ENCODE measurements at places on chromosomes 16 and 17. TPM values are rescaled to one million over a fixed set of nuclear protein-coding genes. Genes with fewer than 3 reads are reported as not detected.

DNA sequence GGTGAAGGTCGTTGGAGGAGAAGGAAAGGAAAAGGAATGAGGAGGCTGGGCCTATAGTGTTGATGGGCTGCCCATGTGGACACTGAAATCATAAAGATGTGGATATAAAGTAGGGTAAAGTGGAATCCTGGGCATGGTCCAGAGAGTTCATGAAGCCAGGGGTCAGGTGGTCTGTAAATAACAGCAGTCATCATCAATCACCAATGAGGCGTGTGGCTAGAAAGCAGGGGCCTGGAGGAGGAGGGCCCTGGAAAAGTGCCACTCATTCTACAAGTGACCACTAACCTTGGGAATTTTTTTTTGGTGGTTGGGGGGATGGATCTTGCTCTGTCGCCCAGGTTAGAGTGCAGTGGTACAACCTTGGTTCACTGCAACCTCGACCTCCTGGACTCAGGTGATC, 115.3 kb upstream of the NOL11 start:
- H3K27me3 ChIP-seq, result no peaks in the 10 kb centered on the region
- no peak for DNase-seq
- peaks cover 3% of the 10 kb centered on the region for H3K4me1 ChIP-seq

- no peak for DNase-seq
- peaks cover 6% of the 10 kb centered on the region for H3K36me3 ChIP-seq
- no peak overlapping the region for H3K4me3 ChIP-seq
Measured at GRCh38 chr17:50977487-50978159, 111.5 kb upstream of the TOB1 start.

- peaks cover 8% of the 10 kb centered on the region for H3K36me3 ChIP-seq
- H3K27me3 ChIP-seq, result no peaks in the 10 kb centered on the region
- no peak for DNase-seq
- H3K4me3 ChIP-seq, result no peak overlapping the region
- H3K27ac ChIP-seq, result peak overlapping the region; percentile 27
- no peaks in the 10 kb centered on the region for H3K4me1 ChIP-seq
Measured at GRCh38 chr16:87416826-87417527, 24.8 kb downstream of the MAP1LC3B start.

DNA sequence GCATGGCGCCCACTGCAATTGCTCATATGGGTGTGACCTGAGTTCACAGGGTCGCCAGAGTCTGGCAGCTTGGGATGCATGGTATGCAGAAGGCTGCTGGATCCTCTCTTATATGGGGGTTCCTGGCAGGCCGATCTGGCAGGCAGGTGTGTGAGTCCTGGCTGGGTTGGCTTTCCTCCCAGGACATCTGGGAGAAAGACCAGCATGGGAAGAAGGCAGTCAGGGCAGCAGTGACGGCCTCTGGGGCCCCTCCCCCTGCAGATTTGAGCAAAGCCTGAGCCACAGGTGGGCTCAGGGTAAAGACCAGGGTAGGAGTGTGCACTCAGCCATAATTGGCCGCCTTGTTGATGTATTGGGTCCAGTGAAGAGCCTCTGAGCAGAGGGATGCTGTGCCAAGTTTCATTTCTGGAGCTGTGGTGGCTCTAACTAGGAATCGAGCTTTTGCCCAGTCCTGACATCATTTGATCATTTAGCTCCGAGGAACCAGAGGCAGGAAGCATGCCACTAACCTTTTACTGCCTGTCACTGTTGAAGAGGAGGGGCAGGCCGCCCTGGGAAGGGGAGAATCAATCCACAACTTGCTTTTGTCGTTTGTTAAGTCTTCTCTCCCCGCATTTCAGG, 174.3 kb downstream of the CCDC182 start:
- H3K27ac ChIP-seq, result no peak overlapping the region
- no peak overlapping the region for H3K4me3 ChIP-seq
- peaks cover 49% of the 10 kb centered on the region for H3K4me1 ChIP-seq
- DNase-seq, result no peak

DNA sequence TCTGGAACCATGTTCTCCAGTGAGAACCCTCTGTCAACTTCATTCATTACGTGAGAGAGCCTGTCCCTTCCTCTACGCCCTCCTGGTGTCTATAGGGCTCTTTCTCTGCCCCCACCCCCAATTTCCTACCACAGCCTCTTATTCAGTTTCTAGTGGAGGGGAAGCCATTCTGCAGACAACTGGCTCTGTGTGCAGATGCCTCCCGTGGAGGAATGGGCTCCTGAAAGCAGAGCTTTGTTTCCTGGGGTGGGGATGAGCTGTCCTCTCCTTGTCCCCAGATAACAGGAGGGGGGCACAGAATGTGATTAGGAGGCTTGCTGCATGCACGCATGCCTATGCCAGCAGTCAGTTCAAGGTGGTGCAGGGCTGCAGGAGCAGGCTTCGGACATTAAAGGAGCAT, 31.6 kb downstream of the MMP15 start:
- H3K27me3 ChIP-seq, result no peaks in the 10 kb centered on the region
- H3K4me1 ChIP-seq, result peaks cover 34% of the 10 kb centered on the region
- H3K36me3 ChIP-seq, result no peaks in the 10 kb centered on the region
- peak overlapping the region; percentile 35 for H3K27ac ChIP-seq
- no peak for DNase-seq

- no peaks in the 10 kb centered on the region for H3K4me1 ChIP-seq
- peak; percentile 40 for DNase-seq
- H3K4me3 ChIP-seq, result no peak overlapping the region
- no peak overlapping the region for H3K27ac ChIP-seq
Measured at GRCh38 chr16:6335072-6335471, 997.6 kb upstream of the RBFOX1 start.

DNA sequence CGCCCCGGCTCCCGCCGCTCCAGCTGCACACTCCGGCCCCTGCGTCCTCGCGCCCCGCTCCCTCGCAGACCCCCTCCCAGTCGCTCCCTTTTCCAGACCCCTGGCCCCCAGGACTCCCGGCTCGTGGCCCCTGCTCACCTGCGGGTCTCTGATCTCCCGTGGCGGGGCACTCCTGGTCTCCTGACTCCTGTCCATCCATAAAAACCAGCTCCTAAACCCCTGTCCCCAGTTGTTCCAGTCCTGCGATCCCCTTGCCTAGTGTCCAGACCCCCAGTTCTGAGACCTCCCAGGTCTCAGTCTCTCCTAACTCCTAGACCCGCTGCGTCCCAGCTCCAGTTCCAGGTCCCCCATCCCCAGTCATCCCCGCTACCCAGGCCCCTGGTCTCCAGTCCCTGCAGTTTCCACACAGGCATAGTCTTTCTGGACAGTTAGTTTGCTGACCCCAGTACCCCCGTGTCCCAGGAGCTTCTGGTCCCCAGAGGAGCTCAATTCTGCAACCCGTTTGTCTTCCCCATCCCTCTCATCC, 379 bp downstream of the SNX29 start:
- no peak overlapping the region for H3K27ac ChIP-seq
- DNase-seq, result no peak
- peak overlapping the region; percentile 90 for H3K4me3 ChIP-seq
- no peaks in the 10 kb centered on the region for H3K27me3 ChIP-seq
- H3K36me3 ChIP-seq, result no peaks in the 10 kb centered on the region
- peaks cover 28% of the 10 kb centered on the region for H3K4me1 ChIP-seq

- H3K27me3 ChIP-seq, result no peaks in the 10 kb centered on the region
- H3K36me3 ChIP-seq, result peaks cover 27% of the 10 kb centered on the region
- no peak overlapping the region for H3K27ac ChIP-seq
- DNase-seq, result peak; percentile 14
Measured at GRCh38 chr17:80361495-80362220, 53.3 kb upstream of the ENDOV start.

DNA sequence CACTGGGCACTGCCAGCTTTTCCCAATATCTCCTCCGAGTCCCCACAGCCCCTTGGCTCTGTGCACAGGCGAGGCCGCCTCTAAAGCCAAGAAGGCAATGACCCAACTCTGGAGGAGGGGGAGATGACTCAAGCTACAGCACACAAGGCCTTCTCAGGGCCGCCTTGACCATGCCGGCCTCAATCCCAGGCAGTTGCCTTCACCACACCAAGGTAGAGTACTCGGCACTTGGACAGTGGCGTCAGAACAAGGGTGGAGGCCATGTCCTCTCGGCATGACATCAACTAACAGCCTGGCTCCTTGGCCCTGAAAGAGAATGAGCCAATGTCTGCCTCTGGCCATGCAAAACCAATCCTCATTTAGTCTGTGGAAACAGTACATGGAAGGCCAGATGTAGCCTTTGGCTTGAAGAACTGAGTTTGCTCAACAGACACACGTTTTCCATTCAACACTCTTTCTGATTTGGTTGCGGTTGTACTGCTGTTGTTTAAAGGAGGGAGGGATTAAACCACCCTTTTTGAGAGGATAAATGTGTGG, 139.6 kb downstream of the XYLT1 start:
- H3K27ac ChIP-seq, result no peak overlapping the region
- H3K36me3 ChIP-seq, result no peaks in the 10 kb centered on the region
- H3K4me3 ChIP-seq, result no peak overlapping the region
- H3K4me1 ChIP-seq, result peaks cover 5% of the 10 kb centered on the region
- no peak for DNase-seq
- no peaks in the 10 kb centered on the region for H3K27me3 ChIP-seq

DNA sequence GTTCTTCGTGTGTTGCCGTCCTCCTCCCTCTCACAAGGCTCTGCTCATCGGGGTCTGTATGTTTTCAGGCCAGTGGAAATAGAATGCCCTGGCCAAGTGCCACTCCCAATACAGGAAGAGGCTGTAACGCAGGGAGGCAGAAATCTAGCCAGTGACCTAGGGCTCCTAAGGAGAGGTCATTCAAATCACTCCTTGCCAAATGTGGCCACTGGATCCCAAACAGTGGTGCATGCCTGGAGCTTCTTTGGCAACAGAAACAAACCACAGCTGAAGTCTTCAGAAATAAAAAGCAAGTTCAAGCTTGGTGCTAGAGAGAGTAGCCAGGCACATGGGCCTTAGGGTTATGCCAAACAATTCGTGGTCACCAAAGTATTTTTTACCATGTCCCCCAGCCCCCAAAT, 66.1 kb downstream of the SMG6 start:
- peaks cover 5% of the 10 kb centered on the region for H3K36me3 ChIP-seq
- H3K4me1 ChIP-seq, result peaks cover 13% of the 10 kb centered on the region
- DNase-seq, result no peak
- no peaks in the 10 kb centered on the region for H3K27me3 ChIP-seq
- no peak overlapping the region for H3K27ac ChIP-seq

DNA sequence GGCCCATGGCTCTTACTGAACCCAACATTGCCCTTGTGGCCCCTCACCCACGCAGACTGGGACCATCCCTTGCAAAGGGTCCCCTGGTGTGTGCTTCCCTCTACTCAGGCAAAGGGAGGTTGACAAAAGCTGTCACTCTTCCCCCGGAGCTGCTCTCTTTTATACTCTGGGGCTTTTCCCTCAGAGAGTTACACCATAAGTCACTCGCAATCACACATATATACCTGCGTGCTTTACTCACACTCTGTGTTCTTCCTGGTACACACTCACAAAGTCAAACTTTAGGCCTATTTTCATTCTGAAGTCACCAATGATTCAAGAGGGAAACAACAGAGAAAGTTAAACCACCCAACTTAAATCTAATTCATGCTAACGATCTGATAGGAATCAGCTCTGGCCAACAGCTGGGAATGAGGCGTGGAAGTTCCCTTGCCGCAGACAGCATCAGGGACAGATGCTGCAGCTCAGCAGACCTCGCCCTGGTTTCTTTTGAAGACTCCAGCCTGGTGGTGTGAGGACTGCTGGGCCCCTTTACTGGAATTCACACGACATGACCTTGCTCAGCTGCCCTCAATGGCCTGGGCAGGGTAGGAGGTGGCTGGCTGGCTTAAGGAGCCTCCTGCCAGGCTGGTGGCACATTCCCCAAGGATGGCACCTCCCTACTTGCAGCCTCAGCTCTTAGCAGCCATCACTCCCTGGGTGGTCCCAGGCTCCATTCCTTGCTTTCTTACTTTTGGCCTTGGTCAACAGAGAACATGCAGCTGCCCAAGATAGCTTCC, 27.3 kb downstream of the HIC1 start:
- no peaks in the 10 kb centered on the region for H3K27me3 ChIP-seq
- H3K4me3 ChIP-seq, result no peak overlapping the region

- no peak for DNase-seq
- peaks cover 49% of the 10 kb centered on the region for H3K4me1 ChIP-seq
- no peaks in the 10 kb centered on the region for H3K27me3 ChIP-seq
- H3K36me3 ChIP-seq, result peaks cover 2% of the 10 kb centered on the region
- H3K27ac ChIP-seq, result no peak overlapping the region
Measured at GRCh38 chr16:81641395-81642106, 137.5 kb upstream of the PLCG2 start.

- H3K27me3 ChIP-seq, result no peaks in the 10 kb centered on the region
- no peak for DNase-seq
- H3K36me3 ChIP-seq, result no peaks in the 10 kb centered on the region
- H3K4me1 ChIP-seq, result peaks cover 21% of the 10 kb centered on the region
Measured at GRCh38 chr17:42117397-42118125, 3.6 kb downstream of the KAT2A start.

DNA sequence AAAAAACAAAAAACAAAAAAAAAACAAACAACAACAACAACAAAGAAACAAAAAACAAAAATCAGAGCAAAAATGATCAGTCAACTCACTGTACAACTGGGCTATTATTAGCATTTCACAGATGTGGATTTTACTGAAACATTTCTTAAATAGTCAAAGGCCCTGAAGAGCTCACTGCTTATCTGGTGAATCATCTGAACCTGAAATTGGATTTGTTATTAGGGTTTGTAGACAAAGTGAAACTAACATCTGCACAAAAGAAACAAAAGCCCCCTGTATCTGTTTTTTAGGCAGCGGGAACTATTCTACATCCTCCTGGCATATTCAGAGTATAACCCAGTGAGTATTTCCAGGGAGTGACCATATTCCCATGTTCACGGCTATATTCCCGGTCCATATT, 32.6 kb upstream of the KSR1 start:
- no peaks in the 10 kb centered on the region for H3K36me3 ChIP-seq
- no peaks in the 10 kb centered on the region for H3K27me3 ChIP-seq
- no peak for DNase-seq
- H3K4me1 ChIP-seq, result no peaks in the 10 kb centered on the region
- no peak overlapping the region for H3K27ac ChIP-seq

DNA sequence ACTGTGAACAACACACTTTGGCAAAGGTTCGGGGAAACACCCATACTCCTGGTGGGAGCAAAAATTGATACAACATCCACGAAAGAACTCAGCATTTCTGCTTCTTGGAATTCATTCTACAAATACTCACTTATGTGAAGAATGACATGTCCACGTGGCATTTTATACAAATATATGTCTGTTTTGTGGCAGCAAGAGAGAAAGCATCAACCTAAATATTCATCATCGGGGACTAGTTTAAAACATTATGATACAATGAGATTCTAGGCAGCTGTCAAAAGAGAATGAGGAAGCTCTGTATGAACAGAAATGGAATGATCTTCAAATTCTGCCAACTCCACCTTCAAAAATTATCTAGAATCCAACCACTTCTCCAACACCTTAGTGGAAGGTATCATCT, 25.7 kb upstream of the ALOX15 start:
- peaks cover 11% of the 10 kb centered on the region for H3K36me3 ChIP-seq
- no peaks in the 10 kb centered on the region for H3K4me1 ChIP-seq
- DNase-seq, result no peak
- H3K27ac ChIP-seq, result peak overlapping the region; percentile 17
- H3K27me3 ChIP-seq, result no peaks in the 10 kb centered on the region
- H3K4me3 ChIP-seq, result no peak overlapping the region

- peaks cover 38% of the 10 kb centered on the region for H3K27me3 ChIP-seq
- no peak for DNase-seq
- H3K36me3 ChIP-seq, result no peaks in the 10 kb centered on the region
- H3K27ac ChIP-seq, result no peak overlapping the region
- no peak overlapping the region for H3K4me3 ChIP-seq
Measured at GRCh38 chr16:27182906-27183405, 20.4 kb upstream of the KDM8 start.

Gene RUNDC1
- total RNA-seq, result 16.5 TPM

Gene ANKFN1
- 0.11 TPM for total RNA-seq

Gene VPS35
- total RNA-seq, result 108 TPM

Gene ATP2A3
- 1.6 TPM for total RNA-seq

Gene FNDC8
- not detected for total RNA-seq

Gene NOG
- total RNA-seq, result 0.65 TPM

Gene UNK
- total RNA-seq, result 49.4 TPM

Gene IRX5
- 12.7 TPM for total RNA-seq

Gene CDRT15
- total RNA-seq, result not detected

Measured in neural crest cell (in vitro differentiated cells).